Cerebellar nuclear complex (tissue), 1 donor: ENCODE measurements at places on chromosomes 1 and 21.

- DNase-seq: no peak
Measured at GRCh38 chr1:982765-983436, 1.0 kb upstream of the PERM1 start.

- no peak for DNase-seq
Measured at GRCh38 chr1:197862221-197862620, 40.2 kb upstream of the C1orf53 start.

DNA sequence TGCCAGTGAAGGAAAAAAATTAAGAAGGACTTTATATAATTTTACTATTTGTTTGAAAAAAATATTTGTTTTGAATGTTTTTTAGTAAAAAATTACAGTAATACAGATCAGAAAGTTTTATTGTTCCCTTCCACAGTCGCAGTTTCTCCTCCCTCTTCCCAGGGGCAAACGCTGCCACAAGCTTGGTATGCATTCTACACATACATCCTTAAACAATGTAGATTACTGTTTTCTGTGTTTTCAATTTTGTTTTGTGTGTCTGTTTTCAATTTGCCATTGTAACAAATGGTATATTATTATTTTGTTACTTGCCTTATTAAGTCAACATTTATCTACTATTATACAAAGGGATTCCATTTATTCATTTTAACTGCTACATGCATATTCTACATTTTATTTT, 257.1 kb downstream of the HMCN1 start:
- DNase-seq: no peak

DNA sequence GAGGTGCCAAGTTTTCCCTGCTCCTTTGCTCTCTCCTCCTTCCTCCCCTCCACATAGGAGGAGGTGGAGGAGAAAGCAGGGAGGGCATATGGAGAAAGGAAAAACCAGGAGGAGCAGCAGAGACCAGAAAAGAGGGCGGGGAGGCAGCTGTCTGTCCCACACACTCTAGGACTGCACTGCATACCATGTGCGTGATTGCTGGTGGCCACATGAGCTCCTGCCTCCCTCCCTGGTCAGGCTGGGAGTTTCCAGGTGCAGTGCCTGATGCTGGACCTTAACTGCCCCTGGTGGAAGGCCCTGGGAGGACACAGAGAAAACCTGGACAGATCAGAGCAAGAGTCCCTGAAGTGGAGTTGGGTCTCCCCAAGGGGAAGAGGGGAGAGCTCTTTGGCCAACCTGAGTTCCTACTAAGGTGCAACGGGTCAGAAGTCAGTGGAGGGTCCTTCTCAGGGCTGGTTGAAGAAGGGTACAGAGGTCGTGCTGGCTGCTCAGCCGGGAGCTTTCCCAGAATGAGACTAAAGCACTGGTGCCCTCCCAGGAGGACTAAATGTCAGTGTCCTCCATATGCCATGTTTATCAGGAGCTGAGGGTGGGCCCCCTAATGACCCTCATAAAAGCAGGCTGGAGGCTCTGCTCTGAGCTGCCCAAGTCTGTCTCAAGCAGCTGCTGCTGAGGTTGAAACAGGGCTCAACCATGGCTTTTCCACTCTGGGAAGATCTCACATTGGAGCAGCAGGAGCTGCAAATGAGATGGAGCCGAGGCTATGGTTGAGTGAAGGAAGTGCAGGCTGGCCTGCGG, 3.5 kb upstream of the LGR6 start:
- no peak for DNase-seq

GRCh38 chr1:9434247-9435152, 104.8 kb upstream of the SLC25A33 start:
- DNase-seq: no peak

DNA sequence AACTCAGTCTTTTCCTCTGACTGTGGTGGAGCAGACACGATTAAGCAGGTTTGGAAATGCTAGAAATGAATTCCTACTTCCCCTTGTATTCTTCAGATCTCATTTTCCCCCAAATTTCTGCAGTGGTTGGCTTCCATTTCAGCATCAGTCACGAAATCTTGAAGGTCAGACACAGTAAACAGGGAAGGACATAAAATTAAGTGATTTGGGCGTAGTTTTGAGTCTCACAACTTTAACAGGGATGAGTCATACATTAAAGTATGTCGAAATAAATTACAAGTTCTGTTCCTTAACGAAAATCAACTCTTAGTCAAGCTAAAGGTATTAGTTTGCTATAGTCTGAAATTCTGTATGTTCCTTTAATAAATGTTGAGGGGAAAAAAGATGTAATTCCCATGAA, 61.1 kb downstream of the HNRNPR start:
- DNase-seq: no peak

- no peak for DNase-seq
Measured at GRCh38 chr1:196098000-196098399, 510.2 kb downstream of the KCNT2 start.

- no peak for DNase-seq
Measured at GRCh38 chr1:235657747-235658526, 8.4 kb upstream of the GNG4 start.

DNA sequence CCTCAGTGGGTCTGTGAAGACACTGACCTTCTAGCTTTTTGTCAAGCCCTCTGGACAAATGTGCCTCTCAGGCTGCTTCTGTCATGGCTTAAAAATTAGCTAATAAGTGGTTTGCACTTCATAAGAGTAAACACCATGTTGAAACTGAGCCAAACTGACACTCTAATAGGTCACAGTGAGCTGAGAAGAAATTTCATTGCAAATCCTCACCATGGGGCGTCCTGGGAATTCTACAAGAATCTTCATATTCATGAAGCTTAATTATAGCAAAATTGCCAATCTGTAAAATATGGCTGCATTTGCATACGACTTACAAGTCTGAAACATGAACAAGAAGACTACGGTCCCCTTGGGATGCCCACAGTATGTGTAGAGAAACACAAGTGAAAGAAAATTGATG, 188.6 kb downstream of the DSCAM start:
- no peak for DNase-seq

DNA sequence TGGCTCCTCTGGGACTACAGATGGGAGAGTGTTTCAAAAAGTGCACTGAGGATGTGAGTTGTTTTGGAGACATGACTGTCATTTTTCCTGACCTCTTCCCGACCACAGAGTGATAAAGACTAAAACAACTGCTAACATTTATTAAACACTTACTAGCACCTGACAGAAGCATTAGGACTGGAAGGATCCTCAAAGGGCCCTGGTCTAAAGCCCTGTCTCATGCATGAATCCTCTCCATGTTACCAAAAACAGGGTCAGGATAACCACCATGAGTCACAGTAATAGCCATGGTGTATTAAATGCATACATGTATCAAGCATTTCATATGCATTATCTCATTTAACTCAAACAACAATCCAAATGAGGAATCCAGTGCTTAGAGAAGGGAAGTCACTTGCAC, 11.5 kb downstream of the CYB5RL start:
- DNase-seq: no peak

DNA sequence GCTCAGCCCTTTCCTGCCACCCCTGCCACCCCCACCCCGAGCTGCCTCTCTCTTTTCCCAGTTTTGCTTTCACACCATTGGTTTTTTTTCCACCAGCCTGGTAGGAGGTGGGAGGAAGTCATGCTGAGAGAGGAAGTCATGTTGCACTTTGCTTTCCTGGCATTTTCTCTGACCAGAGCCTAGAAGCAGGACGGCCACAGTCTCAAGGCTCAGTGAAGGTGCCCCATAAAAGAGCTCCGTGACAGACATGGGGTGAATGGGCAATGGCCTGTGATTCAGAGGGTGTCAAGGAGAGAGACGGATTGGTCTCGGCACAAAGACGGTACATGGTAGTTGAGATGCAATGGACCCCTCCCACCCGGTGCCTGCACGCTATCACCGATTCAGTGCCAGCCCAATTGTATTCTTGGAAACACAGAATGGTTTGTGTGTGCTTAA, 42.1 kb upstream of the DMRTB1 start:
- DNase-seq: no peak

DNA sequence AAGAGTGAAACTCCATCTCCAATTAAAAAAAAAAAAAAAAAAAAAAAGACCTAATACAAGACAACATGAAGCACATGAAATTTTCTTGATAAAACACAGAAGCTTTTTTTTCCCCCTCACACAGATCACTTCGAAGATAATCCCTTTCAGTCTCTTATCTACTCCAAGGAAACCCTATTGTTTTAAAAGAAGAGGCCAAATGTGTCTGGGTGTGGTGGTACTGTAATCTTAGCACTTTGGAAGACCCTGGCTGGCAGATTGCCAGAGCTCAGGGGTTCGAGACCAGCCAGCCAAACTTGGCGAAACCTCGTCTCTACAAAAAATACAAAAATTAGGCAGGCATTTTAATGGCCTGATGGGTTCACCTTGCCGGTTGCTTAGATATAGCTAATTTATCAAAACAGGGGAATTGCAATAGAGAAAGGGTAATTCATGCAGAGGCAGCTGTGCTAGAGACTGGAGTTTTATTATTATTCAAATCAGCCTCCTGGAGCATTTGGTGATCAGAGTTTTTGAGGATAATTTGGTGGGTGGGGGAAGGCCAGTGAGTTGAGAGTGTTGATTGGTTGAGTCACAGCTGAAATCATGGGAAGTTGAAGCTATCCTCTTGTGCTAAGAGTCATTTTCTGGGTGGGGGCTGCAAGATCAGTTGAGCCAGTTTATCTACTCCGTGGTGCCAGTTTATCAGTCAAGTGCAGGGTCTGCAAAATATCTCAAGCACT, 62.5 kb downstream of the SLC16A1 start:
- no peak for DNase-seq

- DNase-seq: no peak
Measured at GRCh38 chr1:165218731-165219130, 137.8 kb downstream of the LMX1A start.

- DNase-seq: no peak
Measured at GRCh38 chr1:185152187-185152767, 4.5 kb downstream of the TRMT1L start.

DNA sequence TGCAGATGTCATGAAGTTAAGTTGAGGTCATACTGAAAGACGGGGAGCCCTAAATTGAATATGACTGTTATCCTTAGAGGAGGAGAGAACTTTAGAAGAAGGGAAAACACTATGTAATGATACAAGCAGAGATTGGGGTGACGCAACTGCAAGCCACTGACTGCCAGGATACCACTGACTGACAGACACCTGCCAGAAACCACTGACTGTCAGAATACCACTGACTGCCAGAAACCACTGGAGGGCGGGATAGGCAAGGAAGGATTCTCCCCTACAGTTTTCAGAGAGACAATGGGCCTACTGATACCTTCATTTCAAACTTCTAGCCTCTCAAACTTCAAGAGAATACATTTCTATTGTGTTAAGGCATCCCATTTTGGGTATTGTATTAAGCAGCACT, 388.7 kb downstream of the USH2A start:
- DNase-seq: no peak

DNA sequence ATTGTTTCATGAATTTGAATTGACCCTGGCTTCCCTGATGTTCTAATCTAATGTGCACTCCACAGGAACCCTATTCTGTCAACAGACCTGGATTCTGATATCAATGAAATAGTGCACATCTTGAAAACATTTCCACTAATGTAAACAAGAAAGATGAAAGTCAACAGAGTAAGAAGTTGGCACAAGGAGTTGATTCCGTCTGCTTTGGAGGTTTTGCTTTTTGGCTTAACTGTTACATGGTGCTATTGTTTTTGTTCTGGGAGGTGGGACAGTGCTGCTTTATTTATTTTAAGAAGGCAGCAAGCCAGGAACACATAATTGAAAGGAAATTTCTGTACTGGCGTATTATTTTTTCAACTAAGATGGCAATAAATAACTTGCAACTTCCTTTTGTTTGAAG, 73.3 kb downstream of the LEPR start:
- no peak for DNase-seq

- DNase-seq: no peak
Measured at GRCh38 chr1:46448109-46448911, 41.3 kb upstream of the DMBX1 start.
